ENCODE measurements at places on chromosomes 4 and X.

GRCh38 chr4:149995134-149995756, 83.0 kb upstream of the DCLK2 start:
- no peak for DNase-seq

DNA sequence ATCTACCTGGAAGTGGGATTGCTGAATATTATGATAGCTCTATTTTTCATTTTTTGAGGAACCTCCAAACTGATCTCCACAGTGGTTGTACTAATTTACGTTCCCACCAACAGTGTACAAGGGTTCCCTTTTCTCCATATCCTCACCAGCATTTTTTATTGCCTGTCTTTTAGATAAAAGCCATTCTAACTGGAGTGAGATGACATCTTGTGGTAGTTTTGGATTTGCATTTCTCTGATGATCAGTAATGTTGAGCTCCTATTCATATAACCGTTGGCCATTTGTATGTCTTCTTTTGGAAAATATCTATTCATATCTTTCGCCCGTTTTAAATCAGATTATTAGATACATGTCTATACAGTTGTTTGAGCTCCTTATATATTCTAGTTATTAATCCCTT, 101.8 kb downstream of the RASGEF1B start:
- no peak for DNase-seq

DNA sequence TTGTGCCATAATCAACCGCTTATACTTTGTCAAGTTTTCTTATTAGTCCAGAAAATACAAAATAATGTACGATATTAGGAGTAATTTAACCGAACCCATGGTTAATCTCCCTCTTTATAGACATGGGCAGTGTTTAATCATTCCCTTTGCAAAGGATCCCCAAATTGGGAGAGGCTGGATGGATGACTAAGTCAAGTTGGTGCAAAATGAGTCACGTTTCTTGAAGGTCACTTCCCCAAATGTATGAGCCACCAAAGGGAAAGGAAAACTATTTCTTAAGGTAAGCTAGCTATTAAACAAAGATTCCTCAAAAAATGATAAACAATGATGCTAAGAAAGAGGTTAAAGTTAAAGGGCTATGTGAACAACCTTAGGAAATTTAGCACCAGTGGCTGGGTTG, 17.5 kb downstream of the MAML3 start:
- DNase-seq = no peak

DNA sequence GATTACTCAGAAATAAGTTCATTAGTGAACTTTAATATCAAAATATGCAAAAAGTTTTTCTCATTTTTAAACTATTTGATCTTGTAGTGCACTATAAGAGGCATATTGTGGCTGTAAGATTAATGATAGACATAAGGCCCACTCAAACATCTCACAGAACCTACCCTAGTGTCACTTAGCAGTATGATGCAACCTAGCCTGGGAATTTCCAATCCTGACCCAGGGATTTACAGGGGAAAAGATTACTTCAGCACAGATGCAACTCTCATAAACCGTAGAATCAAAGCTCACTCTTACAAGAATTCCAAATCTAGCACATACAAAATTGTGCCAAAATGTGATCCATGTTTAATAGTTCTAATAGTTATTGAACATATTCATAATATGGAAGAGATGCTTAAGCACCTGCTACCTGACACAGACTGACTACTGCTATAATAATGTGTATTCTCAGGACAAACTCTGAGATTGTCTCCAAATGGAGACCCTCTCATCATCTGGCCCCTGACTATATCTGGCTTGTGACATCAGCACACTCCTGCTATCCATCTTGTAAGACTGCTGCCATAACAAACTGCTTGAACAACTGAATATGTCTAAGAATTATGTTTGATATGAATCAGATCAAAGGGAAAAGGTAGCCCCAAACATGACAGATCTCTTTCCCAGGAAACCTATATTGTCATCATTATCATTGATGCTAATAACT, 271.9 kb downstream of the PABPC4L start:
- no peak for DNase-seq

- DNase-seq = no peak
Measured at GRCh38 chrX:6292599-6292998, 63.9 kb upstream of the NLGN4X start.

DNA sequence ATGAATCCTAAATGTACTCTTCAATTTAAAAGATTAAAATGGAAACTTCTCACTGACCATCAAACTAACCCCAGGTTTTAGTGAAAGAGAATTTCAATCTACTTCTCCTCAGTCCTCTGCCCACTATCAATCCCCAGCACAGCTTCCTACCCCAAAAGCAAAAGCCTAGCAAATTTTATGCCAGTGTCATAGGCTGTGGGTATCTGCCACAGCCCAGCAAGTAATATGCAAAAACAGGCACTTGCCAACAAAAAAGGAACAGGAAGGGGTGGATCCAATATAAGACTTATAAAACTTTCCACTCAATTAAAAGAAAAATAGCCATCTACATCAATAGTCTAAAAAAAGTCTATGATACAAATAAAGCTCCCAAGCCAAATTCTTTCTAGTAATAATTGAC, 22.3 kb downstream of the CAMK2D start:
- no peak for DNase-seq

GRCh38 chr4:144754562-144755410, 108.8 kb downstream of the HHIP start:
- no peak for DNase-seq

Data from NCI-H1092 treated with DMSO at 0.1 percent for 48 hours (cell line).